ENCODE measurements at places on chromosomes 16 and 17.

DNA sequence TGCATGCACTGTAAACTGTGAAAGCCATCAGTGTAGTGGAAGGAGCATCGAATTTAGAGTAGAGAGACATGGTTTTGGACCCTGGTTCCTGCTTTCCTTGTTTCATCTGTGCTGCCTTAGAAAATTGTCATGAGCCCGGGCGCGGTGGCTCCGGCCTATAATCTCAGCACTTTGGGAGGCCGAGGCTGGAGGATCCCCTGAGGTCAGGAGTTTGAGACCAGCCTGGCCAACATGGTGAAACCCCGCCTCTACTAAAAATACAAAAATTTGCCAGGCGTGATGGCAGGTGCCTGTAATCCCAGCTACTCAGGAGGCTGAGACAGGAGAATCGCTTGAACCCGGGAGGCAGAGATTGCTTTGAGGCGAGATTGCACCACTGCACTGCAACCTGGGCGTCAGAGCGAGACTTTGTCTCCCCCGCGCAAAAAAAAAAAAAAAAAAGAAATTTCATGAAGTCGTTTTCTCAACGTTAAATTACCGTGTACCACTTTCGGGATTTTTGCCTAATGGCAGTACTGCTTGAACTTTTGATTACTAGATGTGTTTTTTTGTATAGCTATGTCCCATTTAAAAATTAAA lies 912 bp downstream of the COQ7 start:
- no peak for DNase-seq

GRCh38 chr16:8808613-8809353 lies 11.1 kb downstream of the PMM2 start:
- DNase-seq, result no peak

- no peak for DNase-seq
Observed at GRCh38 chr17:37710344-37710886, 34.4 kb downstream of the HNF1B start.

- peak; percentile 59 for DNase-seq
Observed at GRCh38 chr17:62965174-62965685, 805 bp upstream of the TANC2 start.

GRCh38 chr16:30395992-30396585 lies 869 bp downstream of the ZNF48 start:
- DNase-seq, result no peak

DNA sequence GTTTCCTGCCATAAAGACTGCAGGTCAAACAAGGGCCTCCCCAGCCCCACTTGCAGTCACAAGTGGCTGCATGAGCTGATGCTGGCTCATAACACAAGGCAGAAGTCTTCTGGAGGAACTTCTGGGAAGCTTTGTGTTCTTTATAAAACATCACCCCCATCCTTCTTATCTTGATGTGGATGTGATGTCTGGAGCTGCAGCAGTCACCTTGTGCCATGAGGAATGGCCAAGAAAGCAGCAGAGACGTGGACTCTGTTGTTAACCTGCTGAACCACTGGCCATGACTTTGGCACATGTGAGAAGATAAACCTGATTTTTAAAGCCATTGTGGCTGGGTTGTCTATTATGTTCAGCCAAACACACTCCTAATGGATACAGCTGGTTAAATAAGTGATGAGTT lies 41.8 kb downstream of the FOXL1 start:
- DNase-seq, result no peak

DNA sequence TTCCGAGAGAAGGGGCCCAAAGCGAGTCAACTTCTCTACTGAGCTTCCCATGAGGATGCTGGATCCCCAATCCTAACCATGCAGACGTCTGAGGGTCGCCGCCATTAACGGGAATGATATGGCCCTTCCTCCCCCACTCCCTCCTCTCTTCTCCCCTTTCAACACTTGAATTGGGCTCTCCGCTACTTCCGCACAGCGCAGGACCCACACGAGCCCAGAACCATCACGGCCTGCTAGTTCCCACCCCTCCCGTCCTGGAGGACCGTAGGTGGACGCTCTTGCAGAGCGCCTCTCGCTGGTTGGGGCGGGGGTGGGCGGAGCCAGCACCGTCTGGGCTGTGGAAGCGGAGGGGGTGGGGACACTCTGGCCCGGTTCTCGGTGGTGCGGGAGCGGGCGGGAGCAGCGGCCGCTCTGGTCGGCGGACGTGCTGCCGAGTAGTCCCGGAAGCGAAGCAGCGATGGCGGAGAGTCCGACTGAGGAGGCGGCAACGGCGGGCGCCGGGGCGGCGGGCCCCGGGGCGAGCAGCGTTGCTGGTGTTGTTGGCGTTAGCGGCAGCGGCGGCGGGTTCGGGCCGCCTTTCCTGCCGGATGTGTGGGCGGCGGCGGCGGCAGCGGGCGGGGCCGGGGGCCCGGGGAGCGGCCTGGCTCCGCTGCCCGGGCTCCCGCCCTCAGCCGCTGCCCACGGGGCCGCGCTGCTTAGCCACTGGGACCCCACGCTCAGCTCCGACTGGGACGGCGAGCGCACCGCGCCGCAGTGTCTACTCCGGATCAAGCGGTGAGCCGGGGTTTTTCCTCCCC lies at the start of gene UBE2Z:
TSS of gene UBE2Z (plus strand) at position 361 of the 797 bp plus-strand sequence. CDS start at position 458, 97 bp downstream.
- peak; percentile 83 for DNase-seq

GRCh38 chr17:1724351-1724868 lies at the start of gene WDR81:
Gene WDR81, plus strand, starts transcription at chr17:1724704. Its CDS starts 256 bp downstream, at chr17:1724960.
- DNase-seq, result peak; percentile 82

DNA sequence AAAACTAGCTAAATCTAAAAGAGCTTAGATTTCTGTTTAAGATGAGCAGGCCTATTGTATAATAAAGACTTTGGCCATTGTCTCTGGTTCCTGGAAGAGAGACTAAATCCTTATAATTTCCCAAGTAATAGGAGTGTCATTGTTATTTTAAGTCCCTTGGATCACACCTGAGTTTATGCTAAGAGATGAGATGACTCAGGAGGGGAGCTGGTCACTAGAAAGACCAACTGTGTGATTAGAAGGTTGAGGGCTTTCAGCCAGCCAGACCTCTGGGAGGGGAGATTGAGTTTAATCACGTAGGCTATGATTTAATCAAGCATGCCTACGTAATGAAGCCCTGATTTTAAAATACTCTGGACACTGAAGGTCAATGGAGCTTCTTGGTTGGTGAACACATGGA lies 156.9 kb upstream of the C17orf78 start:
- no peak for DNase-seq

DNA sequence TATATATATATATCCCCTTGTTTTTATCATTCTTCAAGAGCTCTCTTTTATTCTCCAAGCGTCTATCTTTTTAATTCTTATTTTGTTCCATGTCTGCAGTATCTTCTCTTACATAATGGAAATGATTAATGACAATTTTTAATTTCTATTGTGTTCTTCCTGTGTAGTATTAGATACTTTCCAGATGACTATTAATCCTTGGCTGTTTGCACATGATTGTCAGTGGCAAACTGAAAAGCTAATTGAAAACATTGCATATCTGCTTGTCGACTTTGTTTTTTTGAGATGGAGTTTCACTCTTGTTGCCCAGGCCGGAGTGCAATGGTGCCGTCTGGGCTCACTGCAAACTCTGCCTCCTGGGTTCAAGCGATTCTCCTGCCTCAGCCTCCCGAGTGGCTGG lies 124.7 kb downstream of the BCAS3 start:
- no peak for DNase-seq

- DNase-seq, result no peak
Observed at GRCh38 chr17:9308069-9308468, 267.6 kb downstream of the STX8 start.

- no peak for DNase-seq
Observed at GRCh38 chr17:45393411-45393810, 39.3 kb downstream of the ARHGAP27 start.

- DNase-seq, result no peak
Observed at GRCh38 chr16:60582528-60582927, 1453.7 kb downstream of the CDH8 start.

DNA sequence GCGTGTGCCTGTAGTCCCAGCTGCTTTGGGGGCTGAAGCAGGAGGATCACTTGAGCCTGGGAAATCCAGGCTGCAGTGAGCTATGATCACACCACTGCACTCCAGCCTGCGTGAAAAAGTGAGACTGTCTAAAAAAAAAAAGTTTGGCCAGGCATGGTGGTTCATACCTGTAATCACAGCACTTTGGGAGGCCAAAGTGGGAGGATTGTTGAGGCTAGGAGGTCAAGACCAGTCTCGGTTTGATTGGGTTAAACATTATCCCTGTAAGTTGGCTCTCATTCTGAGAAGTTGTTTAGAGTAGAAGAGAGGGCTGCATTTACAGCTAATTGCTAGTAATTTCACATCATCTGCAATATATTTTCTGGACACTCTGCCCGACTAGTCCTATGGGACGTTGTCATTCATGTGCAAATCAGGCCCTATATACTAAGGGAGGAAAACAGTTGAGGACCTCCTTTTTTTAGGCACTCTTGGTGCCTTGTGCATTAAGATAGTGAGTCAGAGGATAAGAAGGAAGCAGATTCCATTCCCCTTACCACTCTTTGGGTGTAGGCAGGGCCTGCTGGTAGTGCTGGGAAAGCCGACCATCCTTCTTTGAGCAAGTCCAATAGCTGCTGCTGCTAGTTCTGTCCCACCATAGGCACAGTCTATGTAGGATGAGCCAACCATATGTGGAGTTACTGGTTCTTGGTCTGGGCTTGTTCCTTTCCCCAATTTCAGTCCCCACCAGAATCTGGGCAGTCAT lies 18.7 kb downstream of the HMOX2 start:
- no peak for DNase-seq

GRCh38 chr17:13491916-13492736 lies 109.6 kb downstream of the HS3ST3A1 start:
- no peak for DNase-seq

DNA sequence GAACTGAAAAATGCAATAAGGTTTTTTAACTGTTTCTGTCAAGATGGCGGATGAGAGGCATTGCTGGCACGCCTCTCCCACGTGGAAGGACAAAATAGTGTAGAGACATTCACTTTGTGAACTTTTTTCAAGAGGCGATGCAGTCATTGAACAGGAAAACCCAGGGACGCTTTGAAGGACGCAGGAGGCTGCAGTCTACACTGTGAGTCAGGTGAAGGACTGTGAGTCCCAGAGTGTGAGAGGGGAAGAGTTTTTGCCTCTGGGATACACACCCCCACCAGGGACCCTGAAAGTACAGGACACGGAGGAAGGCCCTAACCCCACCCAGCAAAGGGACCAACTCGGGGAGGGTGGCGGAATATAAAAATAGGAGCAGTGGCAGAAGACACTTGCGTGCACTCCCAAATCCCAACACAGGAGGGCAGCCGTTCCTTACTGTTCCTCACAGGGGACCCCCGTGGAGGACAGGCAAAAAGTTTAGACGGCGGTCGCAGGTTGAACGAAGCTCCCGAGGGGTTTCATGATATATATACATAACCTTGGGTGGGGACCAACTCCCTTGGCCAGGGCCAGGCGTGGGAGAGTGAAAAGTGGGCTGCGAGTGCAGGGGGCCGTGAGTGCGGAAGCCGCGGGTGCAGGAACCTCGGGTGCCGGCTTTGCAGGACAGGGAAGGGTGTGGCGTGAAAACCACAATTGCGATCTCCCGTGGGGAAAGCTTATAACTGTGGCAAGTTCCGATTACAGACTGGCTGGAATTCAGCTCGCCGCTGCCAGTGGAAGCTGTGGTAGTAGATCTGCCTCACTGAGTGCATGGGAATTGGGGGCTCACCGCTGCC lies 82.0 kb upstream of the ALOX12 start:
- DNase-seq, result peak; percentile 73

GRCh38 chr17:77602062-77602746 lies 356.3 kb upstream of the TNRC6C start:
- no peak for DNase-seq

DNA sequence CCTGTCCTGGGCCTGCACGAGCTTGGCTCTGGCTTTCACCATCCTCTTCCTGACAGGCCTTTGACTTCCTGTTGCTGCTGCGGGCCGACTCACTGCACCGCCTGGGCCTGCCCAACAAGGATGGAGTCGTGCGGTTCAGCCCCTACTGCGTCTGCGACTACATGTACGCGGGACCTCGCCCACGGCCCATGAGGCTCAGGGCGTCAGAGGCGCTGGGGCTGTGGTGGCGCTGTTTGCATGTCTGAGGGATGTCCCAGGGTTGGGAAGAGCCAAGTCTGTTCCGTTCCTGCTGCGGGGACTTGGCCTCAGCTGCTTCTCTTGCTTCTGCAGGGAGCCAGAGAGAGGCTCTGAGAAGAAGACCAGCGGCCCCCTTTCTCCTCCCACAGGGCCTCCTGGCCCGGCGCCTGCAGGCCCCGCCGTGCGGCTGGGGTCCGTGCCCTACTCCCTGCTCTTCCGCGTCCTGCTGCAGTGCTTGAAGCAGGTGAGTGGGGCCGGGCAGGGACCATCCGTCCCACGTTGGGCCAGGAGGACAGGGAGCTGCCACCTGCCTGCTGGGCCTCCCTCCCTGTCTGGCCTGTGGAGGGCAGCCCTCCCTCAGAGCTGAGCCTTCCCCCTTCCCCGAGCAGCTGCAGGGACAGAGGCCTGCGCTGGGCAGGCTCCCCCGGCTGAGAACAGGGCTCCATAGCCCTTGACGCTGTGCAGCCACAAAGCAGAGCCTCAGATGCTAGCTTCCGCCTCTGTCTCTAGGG lies 23.8 kb downstream of the TSC2 start:
- DNase-seq, result no peak

All from naive thymus-derived CD8-positive, alpha-beta T cell (primary cell).